ENCODE measurements at places on chromosomes 1 and 21. TPM values are rescaled to one million over a fixed set of nuclear protein-coding genes. Genes with fewer than 3 reads are reported as not detected.

ZFP69B gene
- total RNA-seq = 3.2 TPM

DEPDC1 gene
- total RNA-seq = 5.6 TPM

CD101 gene
- under 0.01 TPM for total RNA-seq

CENPL gene
- total RNA-seq = 18.2 TPM

FCRL2 gene
- total RNA-seq = not detected

RBM8A gene
- 236 TPM for total RNA-seq

OR2M3 gene
- not detected for total RNA-seq

MTARC2 gene
- 12.7 TPM for total RNA-seq

HAPLN2 gene
- not detected for total RNA-seq

SH2D1B gene
- total RNA-seq = not detected

CHD5 gene
- 0.19 TPM for total RNA-seq

TMEM39B gene
- 11.8 TPM for total RNA-seq

MMP23B gene
- 1.1 TPM for total RNA-seq

NEK2 gene
- total RNA-seq = 18.2 TPM

HNRNPU gene
- 396 TPM for total RNA-seq

ASAP3 gene
- 6.4 TPM for total RNA-seq

S100A7 gene
- total RNA-seq = not detected

BMP8B gene
- total RNA-seq = 0.19 TPM

GOLT1A gene
- total RNA-seq = 0.09 TPM

XCL2 gene
- not detected for total RNA-seq

ANKRD13C gene
- total RNA-seq = 23.2 TPM

BCAN gene
- total RNA-seq = not detected

DVL1 gene
- 41.9 TPM for total RNA-seq

PTPN14 gene
- 70.3 TPM for total RNA-seq

NBPF6 gene
- not detected for total RNA-seq

VASH2 gene
- total RNA-seq = 0.09 TPM

TTC34 gene
- total RNA-seq = under 0.01 TPM

NFASC gene
- total RNA-seq = under 0.01 TPM

ATAD3B gene
- total RNA-seq = 26.7 TPM

OR2T10 gene
- total RNA-seq = not detected

ERRFI1 gene
- 17.1 TPM for total RNA-seq

MCOLN2 gene
- not detected for total RNA-seq

PGBD5 gene
- 0.09 TPM for total RNA-seq

ITLN2 gene
- total RNA-seq = 0.18 TPM

MYOG gene
- not detected for total RNA-seq

SLAMF1 gene
- total RNA-seq = not detected

GBP6 gene
- not detected for total RNA-seq

C1orf105 gene
- total RNA-seq = not detected

FAM177B gene
- total RNA-seq = not detected

TBX19 gene
- 0.18 TPM for total RNA-seq

TRIM67 gene
- total RNA-seq = not detected

RIIAD1 gene
- total RNA-seq = not detected

DAP3 gene
- 43.9 TPM for total RNA-seq

VAV3 gene
- total RNA-seq = 0.38 TPM

PTGFRN gene
- 50.4 TPM for total RNA-seq

LGR6 gene
- not detected for total RNA-seq

OR2T2 gene
- not detected for total RNA-seq

RGS1 gene
- total RNA-seq = not detected
